ENCODE measurements at places on chromosomes 4 and X.

- DNase-seq = peak; percentile 89
Observed at GRCh38 chr4:16721613-16722291, 176.7 kb downstream of the LDB2 start.

DNA sequence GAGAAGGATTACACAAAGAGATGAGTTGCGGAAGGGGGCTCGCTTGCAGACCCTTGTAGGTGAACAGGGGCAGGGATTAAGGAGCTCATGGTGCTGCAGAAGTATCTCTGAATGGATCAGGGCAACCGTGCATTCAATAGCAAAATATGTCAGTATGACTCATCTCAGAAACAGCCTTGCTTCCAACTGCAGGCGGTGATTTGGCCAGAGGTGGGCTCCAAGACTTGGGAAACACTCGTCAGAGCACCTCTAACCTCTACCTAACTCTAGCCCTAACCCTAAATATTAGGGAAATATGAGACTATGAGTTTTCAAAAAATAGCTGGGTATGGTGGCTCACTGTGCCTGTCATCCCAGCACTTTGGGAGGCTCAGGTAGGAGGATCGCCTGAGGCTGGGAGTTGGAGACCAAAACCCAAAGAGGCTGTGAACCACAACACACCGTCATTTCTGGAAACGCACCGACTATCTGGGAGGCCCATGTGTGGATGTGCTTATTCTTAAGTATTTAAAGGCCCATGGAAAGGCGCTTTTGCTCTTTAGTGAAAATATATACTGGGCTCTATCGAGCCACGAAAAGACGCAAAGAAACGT, 102.6 kb downstream of the DHRSX start:
- DNase-seq = peak; percentile 67

- DNase-seq = peak; percentile 55
Observed at GRCh38 chr4:157072002-157072401, 3.9 kb upstream of the GLRB start.

DNA sequence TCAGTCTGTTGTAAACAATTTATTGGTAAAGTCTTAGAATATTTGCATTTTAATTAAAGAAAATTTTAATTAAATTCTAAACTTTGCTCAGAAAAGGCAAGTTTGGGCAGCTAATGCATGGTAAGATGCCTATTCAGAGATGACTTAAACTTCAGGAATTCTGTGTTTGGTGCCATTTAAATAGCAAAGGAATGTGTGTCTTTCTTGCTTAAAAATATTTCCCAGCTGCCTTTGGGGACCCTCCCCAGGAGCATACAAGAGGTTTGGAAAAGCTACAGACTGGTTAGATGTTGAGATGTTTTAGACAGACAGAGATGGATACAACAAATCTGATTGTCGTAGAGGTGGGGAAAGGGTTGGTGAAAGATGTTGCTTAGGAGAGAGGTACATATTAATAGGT, 36.5 kb downstream of the AFF2 start:
- no peak for DNase-seq

GRCh38 chrX:39396358-39396995, 595.2 kb downstream of the MID1IP1 start:
- DNase-seq = no peak

DNA sequence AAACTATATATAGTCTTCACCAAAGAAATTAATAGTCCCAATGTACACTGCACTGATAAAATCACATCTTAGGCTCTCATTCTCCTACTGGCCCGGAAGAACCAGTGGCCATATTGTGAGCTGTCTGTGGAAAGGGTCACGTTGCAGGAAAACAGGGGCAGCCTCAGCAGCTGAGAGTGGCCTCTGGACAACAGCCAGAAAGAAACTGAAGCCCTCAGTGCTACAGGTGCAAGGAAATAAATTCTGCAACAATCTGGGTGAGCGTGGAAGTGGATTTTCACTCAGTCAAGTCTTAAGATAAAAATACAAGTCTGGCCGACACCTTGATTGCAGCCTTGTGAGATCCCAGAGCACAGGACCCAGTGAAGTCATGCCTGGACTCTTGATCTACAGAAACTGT, 3.2 kb upstream of the SLC25A14 start:
- DNase-seq = no peak

DNA sequence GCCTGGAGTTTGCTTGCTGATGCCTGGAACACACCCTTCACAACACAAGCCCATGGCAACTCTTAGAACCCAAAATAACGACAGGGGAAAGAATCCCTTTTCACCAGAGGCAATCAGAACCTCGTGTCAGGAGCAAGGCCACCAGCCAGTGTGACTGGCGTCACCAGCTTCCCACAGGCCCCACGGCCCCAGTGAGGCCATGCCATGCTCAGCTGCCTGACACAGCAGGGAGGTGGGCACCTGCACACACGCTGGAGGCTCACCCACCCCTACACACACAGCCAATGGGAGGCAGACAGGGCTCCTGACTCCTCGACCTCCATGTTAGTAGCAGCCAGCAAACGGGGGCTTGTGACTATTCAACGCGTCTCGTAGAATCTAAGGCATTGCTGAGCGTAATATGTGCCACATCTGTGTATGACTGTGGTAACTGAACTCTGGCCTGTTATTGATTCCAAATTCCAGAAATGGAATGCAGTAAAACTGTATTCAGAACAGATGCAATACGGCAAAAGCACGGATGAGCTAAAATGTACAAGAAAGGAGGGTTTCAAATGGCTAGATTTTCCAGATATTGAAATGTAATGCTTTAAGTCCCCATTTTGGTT, 28.5 kb downstream of the RNF212 start:
- no peak for DNase-seq

DNA sequence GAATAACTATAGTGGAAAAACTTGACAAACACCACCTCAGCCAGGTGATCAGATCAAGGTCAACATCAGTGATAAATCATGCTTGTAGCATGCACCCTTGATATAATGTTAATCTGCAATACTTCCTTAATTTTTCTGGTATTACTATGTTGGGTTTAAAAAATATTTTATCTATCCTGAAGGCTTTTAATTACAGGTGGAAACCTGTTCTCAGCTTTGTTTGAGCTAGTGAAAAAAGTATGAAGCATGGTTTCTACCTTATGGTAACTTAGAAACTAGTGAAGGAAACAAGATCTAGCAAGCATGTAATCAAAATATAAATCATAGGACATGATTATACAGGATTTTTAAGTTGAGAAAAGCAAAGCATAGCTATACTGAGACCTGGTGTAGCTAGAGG, 26.6 kb downstream of the MAOA start:
- no peak for DNase-seq

DNA sequence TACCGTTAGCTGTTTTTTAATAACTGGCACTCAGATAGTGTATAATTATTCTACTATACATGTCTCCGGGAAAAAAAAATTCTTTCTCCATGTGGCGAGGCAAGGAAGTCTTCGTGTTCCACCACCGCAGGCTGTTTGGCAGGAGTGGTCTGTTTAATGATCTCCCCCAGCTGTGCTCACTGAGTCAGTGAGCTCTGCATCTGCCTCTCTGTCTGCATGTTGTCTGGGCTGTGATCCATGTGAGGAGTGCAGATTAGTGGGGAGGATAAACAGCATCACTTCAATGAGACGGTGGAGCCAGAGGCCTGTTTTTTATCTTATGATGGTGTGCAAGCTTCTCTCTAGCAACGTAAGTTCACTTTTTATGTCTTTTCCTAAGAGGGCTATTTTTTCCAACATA, 69.8 kb downstream of the RPS3A start:
- peak; percentile 99 for DNase-seq

All from IMR-90 (cell line).